A172 (cell line): ENCODE measurements at places on chromosomes 1 and 21. TPM values are rescaled to one million over a fixed set of nuclear protein-coding genes. Genes with fewer than 3 reads are reported as not detected.

The SHISA4 gene
- total RNA-seq, result 49.5 and 53.5 TPM in 2 replicates

The SAMSN1 gene
- not detected in 2 replicates for total RNA-seq

DNA sequence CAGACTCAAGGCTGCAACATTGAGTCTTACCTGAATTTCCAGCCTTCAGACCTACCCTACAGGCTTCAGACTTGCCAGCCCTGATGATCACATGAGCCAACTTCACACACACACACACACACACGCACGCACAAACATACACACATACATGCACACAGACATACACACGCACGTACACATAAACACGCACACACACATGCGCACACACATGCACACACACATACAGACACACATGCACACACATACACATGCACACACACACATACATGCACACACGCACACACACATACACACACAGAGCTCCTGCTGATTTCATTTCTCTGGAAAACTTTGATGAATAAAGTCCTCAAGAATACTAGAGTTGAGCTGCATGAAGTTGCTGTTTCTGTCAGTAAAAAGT lies 78.3 kb upstream of the SLC2A1 start:
- DNase-seq, result no peak

GRCh38 chr1:174995121-174995520 lies 4.6 kb upstream of the CACYBP start:
- DNase-seq, result no peak

GRCh38 chr1:4762146-4762545 lies 107.7 kb downstream of the AJAP1 start:
- no peak for DNase-seq
